ENCODE measurements at places on chromosomes 2 and 18.
A peak's percentile ranks its signal among the peaks of the same experiment; 100 is the strongest.

DNA sequence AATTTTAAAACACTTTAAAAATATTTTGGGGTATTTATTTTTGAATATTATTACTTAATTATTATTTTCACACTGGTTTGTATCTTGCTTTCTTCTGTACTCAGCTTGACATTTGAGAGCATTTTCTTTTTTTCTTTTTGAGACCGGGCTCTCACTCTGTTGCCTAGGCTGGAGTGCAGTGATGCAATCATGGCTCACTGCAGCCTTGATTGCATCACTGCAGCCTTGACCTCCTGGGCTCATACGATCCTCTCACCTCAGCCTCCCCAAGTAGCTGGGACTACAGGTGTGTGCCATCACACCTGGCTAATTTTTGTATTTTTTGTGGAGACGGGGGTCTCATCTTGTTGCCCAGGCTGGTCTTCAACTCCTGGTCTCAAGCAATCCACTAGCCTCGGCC is 79.9 kb upstream of the DLX2 start:
- DNase-seq, result no peak

GRCh38 chr18:7358989-7359726 is 128.3 kb downstream of the LRRC30 start:
- DNase-seq, result no peak

GRCh38 chr18:25831301-25831701 is 259.1 kb downstream of the SS18 start:
- no peak for DNase-seq

DNA sequence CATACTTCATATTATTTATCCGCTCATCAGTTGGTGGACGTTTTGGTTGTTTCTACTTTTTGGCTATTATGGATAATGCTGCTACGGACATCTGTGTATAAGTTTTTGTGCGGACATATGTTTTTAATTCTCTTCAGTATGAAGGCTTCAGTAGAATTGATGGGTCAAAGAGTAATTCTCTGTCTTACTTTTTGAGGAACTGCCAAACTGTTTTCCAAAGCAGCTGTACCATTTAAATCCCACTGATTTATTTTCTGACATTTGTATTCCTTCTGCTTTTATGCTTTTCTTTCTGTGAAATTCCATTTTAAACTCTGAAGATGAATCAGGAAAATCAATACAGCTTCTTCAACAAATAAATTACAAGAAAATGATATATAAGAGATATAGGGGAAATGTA is 20.8 kb downstream of the FAM110C start:
- DNase-seq, result no peak

DNA sequence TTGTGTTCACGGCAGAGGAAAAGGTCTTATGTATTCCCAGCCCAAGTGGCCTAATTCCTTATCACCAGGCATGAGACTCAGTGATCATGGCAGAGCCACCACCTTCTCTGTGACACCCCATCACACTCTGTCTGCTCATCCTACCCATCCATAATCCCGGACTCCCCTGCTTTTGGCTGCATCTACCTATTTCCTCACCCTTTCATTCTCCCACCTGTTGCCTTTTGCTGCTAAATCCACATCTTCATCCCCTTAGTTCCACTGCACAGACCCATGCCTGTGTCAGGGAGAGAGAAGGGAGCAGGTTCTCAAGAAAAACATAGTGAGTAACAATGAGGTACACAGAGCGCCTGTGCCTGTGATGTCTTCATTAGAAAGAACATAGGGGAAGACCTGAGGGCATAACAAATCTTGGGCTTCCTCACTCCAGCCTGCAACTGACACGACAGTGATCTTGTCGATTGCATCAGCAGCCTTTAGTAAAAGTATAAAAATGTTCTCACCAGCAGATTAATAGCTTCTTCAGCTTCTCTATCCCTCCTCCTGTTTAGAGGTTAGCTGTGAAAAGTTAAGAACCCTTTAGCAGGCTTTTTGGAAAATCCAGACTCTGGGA is 246.5 kb upstream of the SPRED2 start:
- no peak for DNase-seq

DNA sequence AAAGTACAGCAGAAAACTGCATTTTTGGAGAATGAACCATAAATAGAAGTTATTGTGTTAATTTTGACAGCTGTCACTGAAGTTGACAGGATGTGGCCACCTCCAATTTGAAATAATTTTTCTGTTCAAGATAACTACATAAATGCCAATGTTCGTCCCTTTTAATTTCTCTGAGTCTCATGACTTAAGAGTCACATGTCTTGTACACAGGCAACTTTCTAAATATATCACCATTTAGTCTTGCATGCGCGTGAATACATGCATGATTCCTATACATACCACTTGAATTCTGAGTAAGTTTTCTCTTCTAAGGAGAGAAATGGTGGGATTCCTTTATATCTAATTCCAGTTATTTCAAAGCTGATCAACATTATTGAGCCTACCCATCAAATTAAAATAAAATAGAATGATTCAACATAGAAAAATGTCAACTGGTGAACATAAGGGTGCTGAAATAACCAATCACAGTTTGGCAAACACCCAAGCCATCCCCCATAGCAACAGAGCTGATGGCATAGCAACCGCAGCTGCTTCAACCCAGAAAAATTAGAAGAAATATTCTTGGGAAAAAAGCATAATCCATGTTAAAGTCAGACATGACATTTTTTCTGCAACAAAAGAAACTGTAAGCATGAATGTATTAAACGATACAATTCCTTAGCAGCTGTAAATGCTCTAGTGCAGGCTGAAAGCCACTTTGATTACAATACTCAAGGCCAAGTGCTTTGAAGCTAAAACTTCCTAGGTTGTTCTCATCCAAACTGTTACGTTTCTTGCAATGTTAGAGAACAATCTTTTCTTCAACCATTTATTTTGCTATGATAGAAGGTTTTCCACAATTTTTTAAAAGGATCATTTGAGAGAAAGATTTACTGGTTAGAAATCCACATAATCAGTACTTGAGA is 282.7 kb downstream of the DLGAP1 start:
- no peak for DNase-seq

DNA sequence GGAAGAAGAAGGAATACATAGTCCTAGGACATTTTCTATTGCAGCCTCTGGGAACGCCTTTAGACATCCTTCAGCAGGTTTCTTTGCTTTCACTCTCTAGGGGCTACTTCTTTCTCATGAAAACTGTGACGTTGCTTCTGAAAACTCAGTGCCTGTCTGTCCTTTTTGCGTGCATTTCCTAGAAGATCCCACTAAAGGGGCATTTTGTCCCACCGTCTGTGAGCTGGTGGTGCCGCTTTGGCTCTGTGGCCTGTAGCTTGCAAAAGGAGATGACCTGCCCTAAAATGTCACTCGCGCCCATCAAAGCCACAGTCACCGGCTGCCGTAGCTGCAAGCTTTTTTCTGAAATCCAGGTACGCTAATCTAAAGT is 579 bp downstream of the STAT4 start:
- DNase-seq, result no peak

GRCh38 chr2:217756375-217757107 is 246.3 kb downstream of the TNS1 start:
- DNase-seq, result peak; percentile 85

GRCh38 chr18:23095463-23095862 is 39.8 kb upstream of the CABLES1 start:
- DNase-seq, result no peak

DNA sequence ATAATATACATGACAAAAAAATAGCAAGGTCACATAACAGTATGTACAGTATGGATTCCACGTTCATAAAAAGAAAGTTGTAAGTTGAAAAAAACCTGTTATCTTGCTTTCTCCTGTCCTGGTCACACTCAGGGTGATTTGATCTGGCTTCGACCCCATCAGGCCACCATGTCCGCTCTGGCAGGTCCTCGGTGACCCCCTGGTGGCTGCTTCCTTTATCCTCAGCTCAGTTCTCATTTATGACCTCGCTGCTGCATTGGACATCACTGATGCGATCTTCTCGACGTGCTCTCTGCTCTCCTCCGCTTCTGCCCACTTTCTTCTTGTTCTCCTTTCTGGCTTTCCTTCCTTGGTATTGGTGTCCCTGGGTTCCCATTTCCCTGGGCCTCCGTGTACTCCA is 29.7 kb downstream of the DGKD start:
- DNase-seq, result no peak

DNA sequence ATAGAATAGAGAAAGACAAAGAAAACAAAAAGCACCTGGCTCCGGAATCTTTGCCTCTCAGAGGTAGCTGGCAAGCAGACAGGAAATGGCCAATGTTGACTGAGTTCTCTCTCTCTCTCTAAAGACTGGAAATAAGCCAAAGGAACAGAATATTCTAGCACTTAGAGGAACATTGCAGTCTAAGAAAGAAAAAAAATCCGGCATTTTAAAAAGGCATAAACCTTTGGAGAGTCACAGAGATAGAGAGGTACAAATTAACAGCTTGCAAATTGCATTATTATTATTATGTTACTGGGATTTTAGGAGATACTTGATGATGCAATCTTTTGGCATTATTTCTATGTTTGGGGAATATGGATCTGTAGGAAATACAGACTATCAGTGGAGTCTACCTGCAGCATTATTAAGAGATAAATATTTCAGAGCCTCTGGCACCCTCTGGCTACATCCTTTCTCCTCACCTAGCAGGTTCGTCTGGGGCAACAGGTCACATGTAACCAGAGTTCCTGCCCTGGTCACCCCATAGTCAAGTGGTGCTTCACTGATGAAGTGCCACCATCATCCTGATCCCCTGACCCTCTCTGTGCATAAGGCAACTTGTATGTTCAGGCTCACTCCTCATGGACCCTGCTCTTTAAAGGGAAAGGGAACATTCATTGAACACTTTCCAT is 318.9 kb upstream of the ACVR2A start:
- DNase-seq, result no peak

DNA sequence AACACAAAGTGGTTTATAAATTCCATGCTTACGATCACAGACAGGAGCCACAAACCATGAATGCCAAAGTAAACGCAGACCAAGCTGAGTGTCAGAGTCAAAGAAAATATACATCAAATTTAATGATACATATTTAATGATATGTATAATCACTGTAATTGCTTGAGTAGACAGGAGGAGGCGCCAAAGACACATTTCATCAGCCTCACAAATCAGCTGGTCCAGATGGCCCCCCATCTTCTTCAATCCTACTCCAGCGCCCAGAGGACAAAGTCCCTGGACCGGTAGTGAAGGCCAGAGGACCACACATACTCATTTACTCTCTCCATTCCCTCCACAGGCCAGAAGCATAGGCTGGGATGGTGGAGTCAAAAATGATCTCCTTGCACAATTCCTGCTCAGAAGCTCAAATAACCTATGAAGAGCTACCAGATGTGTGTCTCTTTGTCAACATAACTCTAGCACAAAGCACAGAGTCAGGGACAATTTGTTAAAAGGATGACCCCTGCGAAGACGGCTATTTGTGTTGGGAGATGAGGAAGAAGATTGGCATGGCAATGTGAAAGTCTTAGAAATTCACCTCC is 149.3 kb upstream of the PGAP1 start:
- DNase-seq, result no peak

- DNase-seq, result no peak
These were observed 143.6 kb downstream of the RTP5 start for GRCh38 chr2:242012956-242013764.
